Fibroblast of skin of right quadriceps (primary cell): ENCODE measurements at places on chromosomes 2 and 18.

GRCh38 chr18:25044694-25045093, 307.3 kb downstream of the ZNF521 start:
- no peak for DNase-seq

DNA sequence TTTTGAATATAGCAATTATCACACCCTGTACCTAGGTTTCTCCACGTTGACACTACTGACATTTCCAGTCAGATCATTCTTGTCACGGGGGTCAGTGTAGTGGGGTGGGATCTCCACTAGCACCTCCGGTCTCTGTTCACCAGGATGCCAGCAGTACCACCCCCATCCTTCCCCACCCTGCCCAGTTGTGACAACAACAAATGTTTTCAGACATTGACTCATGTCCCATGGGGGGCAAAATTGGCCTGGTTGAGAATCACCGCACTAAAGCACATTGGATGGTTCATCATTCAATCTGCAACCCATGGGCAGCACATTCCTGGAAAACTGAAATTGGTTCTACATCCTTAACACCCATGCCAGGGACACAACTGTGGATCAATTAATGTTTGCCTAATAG, 32.3 kb downstream of the FEZ2 start:
- no peak for DNase-seq

- no peak for DNase-seq
Observed at GRCh38 chr2:2104331-2104730, 226.7 kb downstream of the MYT1L start.

GRCh38 chr2:203043226-203043625, 28.6 kb downstream of the NBEAL1 start:
- DNase-seq = no peak
